ENCODE measurements at places on chromosomes 3 and 15.

- no peak for DNase-seq
These were observed 265.6 kb downstream of the FOXP1 start for GRCh38 chr3:71317749-71318457.

DNA sequence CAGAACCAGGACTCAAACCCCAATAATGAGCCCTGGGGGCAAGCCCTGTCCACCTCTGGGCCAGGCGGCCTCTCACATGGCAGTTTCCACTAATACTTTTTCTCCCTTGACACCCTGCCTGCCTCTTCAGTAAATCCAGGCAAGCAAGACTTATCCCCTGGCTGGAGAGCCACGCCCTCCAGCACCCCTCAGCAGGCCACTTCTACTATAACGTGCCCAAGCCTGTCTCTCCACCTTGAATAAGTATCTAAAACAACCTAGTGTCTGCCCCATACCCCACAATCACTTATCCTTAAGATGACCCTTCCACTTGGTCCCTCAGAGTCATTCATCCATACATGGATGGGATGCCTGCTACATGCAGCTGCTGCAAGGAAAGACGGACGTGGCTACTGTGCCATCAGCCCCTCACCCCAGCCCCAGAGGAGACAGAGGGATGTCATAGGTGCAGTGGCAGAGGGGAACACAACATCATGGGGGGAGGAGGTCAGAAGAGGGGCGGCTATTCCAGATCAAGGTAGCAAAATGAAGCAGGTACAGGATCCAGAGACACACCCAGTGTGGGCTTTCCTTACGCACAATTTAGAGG, 63.4 kb downstream of the LRIG1 start:
- DNase-seq: no peak

GRCh38 chr3:159001711-159002110, 199.9 kb downstream of the MFSD1 start:
- no peak for DNase-seq

- no peak for DNase-seq
These were observed 417.4 kb downstream of the MECOM start for GRCh38 chr3:169246158-169246557.

- no peak for DNase-seq
These were observed 26.9 kb downstream of the PHC3 start for GRCh38 chr3:170154569-170155143.

- no peak for DNase-seq
These were observed 5.0 kb upstream of the SKOR1 start for GRCh38 chr15:67820122-67820991.

DNA sequence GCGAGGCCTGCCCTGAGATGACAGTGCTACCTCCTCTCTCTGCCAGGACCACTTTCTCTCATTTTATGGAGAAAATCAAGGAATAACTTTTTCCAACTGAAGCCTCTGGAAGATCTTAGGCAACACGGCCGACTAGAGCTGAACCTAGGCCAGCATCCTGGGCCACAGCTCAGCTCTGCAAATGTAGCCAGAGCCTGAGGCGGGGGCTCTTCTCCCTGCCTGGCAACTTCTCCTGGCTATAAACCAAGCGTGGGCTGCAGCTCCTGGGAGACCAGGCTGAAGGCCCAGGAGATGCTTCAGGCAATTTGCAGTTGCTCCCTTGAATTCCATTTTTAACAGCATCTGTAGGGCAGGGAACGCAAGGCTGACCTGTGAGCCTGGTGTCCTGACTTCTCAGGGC, 74.9 kb downstream of the CEMIP start:
- DNase-seq: no peak

- no peak for DNase-seq
These were observed 78.8 kb upstream of the SETMAR start for GRCh38 chr3:4224331-4224730.

GRCh38 chr3:142180761-142181362, 31.5 kb upstream of the TFDP2 start:
- DNase-seq: peak; percentile 63

DNA sequence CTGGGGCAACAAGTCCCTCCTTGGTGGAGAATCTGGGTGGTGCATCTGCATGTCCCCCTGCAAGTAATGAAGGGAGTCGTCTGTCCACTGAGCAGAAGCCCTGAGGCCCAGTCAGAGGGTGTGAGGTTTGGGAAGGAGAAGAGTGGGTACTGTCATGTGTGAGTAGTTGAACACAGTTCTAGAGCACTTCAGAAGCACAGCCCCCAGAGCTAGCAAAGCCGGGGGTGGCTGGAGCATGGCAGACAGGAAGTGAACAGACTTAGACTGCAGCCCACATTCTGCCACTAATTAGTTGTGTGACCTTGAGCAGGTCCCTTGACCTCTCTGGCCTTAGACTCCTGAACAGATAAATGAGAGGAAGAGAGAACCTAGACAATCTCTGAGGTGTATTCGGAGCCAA, 207.6 kb downstream of the UACA start:
- DNase-seq: no peak

All from immature natural killer cell (primary cell).